ENCODE measurements at places on chromosomes 5 and 9.
A peak's percentile ranks its signal among the peaks of the same experiment; 100 is the strongest.

DNA sequence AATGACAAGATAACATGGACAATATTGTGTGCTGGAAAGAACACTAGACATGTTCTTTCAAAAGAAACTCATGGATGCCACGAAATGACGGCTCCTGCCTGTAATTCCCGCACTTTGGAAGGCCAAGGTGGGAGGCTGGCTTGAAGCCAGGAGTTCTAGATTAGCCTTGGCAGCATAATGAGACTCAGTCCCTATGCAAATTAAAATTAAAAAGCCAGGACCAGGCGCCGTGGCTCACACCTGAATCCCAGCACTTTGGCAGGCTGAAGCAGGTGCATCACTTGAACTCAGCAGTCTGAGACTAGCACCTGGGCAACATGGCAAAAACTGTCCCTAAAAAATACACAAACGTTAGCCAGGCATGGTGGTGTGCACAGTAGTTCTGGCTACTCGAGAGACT lies 814.2 kb downstream of the BRINP1 start:
- no peak for DNase-seq

- peak; percentile 42 for DNase-seq
These were observed 259.7 kb upstream of the ZNF608 start for GRCh38 chr5:125006011-125006685.

DNA sequence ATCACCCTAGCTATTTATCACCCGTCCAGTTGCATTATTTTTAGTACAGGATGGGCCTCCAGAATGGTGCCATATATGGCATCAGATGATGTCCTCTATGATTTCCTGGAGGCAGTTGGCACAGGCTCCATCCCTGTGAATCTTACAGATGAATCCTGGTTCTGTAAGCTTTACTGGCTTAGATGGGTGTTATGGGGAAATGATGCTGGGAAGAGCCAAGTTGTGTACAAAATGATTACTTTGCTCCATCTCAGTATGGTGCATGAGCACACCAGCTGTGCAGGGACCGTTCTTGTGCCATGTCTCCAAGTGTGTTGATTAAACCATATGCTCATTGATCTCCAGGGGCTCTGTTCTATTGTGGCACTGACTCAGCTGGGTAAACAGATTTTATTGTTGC lies 755.7 kb downstream of the TLR4 start:
- peak; percentile 3 for DNase-seq

DNA sequence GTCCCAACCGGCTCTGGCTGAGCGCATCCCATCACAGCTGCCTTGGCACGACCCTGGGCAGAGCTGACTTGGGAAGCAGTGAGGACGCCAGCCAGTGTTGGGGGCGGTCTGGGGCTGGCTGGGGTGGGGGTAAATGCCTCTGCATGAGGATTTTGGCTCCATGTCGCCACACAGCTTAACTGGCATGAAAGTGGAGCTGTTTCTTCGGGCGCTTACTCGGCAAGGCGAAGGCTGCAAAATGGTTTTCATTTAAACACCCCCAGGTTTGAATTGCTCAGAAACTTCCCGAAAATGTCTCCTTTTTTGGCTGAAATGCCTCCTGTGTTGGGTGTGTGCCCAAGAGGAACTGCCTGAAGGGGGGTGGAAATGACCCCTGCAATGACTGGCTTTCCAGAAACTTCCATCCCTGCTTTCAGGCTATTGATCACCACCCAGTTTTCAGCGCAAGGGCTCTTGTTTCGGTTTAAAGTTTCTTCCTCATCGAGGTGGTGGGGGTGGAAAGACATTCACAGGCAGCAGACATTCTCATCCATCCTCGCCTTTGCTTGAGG lies 38.3 kb downstream of the PTGES start:
- DNase-seq, result no peak

DNA sequence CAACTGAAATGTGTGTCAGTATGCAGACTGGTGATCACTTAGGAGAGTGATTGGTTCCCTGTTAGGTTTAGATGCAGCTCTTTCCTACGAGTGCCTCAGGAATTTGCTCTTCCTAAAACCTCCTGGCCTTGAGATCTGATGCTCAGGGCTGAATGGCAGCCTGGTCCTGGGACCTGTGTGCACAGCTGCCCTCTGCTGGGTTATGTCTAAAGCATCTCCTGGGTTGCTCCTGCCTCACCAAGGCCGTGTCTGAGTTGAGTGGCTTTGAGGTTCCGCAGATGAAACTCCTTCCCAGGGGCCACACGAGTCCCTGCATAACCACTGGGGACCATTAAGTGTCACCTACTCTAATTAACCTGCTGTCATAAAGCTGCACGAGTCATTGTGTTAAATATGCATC lies 59.5 kb downstream of the MVB12B start:
- no peak for DNase-seq

DNA sequence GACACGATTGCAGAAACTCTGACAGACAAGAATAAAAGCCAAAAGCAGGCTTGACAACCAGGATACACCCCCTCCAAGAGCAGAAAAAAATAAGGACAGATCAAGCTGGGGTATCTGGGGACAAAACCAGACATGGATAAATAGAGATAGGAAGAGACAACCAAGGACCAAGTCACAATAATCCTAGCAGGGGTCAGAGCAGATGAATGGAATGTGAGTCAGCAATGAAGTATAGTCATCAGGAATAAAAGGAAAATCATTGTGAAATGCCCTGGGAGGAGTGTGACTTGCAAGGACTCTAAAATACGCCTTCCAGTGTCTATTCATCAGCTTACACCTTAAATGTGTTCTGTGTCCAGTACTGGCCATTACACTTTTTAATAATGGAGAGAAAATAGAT lies 206.8 kb downstream of the CAAP1 start:
- DNase-seq, result no peak

GRCh38 chr5:86841000-86841644 lies 223.4 kb downstream of the COX7C start:
- DNase-seq, result no peak

- DNase-seq, result no peak
These were observed at the start of gene CMYA5 for GRCh38 chr5:79689541-79690466. CMYA5 (plus strand) TSS chr5:79689836; CDS start chr5:79689908, 72 bp downstream.

GRCh38 chr9:134208981-134209725 lies 44.8 kb upstream of the RNU6ATAC start:
- no peak for DNase-seq

- no peak for DNase-seq
These were observed 84.9 kb upstream of the PTGER4 start for GRCh38 chr5:40594811-40595210.

DNA sequence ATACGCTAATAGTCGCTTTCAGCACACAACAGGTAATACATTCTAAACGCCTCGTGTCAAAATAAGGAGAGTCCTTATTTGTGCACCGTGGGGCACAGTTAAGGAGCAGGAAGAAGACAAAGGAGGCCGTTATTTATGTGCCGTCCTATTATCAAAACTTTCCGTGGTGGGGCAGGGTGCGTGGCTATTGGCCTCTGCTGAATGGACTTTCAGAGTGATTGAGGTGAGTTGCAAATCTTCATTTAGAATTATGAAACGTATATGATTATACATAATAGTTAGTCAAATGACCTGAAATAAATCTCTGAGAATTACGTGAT lies 833 bp downstream of the C5orf24 start:
- DNase-seq, result no peak

- no peak for DNase-seq
These were observed 123.7 kb downstream of the ADGRV1 start for GRCh38 chr5:90682278-90682677.

DNA sequence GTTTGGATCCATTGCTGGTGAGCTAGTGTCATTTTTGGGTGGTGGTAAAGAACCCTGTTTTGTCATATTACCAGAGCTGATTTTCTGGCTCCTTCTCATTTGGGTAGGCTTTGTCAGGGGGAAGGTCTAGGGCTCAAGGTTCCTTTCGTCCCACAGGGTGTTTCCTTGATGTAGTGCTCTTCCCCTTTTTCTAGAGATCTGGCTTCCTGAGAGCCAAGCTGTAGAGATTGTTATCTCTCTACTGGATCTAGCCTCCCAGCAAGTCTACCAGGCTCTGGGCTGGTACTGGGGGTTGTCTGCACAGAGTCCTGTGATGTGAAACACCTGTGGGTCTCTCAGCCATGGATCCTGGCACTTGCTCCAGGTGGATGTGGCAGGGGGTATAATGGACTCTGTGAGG lies 145.9 kb downstream of the HINT1 start:
- DNase-seq, result no peak

- DNase-seq, result no peak
These were observed 61.7 kb downstream of the PRRT1B start for GRCh38 chr9:131606896-131607567.

GRCh38 chr5:135213027-135213386 lies 179.0 kb upstream of the PITX1 start:
- no peak for DNase-seq

GRCh38 chr9:123550797-123551196 lies 194.8 kb downstream of the CRB2 start:
- peak; percentile 48 for DNase-seq

GRCh38 chr5:151892393-151892792 lies 32.3 kb downstream of the GLRA1 start:
- DNase-seq, result no peak

- DNase-seq, result no peak
These were observed 80.8 kb downstream of the NTRK2 start for GRCh38 chr9:84750152-84750865.

GRCh38 chr5:146107901-146108300 lies 2.5 kb upstream of the PLAC8L1 start:
- no peak for DNase-seq

- DNase-seq, result no peak
These were observed 302.9 kb upstream of the PAPPA start for GRCh38 chr9:115850548-115851304.

DNA sequence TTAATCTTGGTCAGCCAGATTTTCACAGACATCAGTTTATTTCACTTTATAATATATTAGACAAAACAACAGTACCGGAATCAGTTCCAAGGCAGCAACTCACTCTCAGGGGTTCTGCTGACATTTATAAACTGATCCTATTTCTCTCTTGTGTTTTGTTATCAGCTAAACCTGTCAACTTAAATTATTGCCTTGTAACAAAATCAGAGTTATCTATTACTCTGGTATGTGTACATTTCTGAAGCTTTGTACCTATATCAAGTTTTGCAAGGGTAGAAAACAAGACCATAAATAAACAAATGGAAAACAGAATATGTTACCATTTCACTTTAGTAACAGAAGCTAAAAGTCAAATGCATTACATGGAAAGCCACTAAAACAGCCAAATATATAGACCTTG lies 122.1 kb downstream of the SIL1 start:
- no peak for DNase-seq

- no peak for DNase-seq
These were observed 111.5 kb upstream of the CTSL start for GRCh38 chr9:87614397-87614796.
